Stimulated activated CD8-positive, alpha-beta memory T cell treated with anti-CD3 and anti-CD28 coated beads, Interleukin-4, amount 100 ng/mL, for 1 hour (primary cell): ENCODE measurements at places on chromosomes 7 and 10.

DNA sequence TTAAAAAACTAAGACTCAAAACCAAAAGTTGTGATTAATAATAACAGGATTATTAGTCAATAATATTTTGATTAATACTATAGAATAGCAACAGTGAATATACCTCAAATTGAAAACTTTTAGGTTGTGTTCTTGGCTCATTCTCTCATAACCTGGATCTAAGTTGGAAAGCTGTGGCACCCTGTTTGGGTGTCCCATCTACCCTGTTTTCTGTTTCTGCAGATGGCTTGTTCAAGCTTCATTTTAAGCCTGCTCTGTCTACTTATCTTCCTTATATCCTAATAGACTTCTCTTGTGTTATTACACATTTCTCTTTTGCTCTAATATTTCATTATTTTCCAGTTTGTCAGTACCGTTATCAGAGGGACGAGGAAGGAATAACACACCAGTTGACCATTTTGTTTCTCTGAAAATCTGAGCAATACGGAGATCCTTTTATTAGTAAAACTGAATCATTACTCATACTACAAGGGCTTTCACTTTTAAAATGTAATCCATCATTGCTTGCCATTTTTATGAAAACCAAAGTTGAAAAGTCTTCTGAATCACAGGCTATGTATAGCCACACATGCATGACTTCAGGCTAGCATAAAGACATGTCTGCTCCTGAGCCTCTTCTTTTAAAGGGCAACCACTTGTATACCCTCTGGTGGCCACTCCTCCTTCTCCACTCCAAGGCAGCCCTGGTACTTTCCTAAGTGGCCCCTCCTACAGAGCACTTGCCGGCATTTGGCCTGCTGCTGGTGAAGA lies 22.3 kb downstream of the COX15 start:
- DNase-seq = no peak

GRCh38 chr7:67631476-67631875 lies 634.8 kb downstream of the TYW1 start:
- no peak for DNase-seq

- no peak for DNase-seq
Observed at GRCh38 chr7:15368653-15369052, 193.2 kb downstream of the AGMO start.

GRCh38 chr10:75466886-75467285 lies 35.5 kb downstream of the LRMDA start:
- DNase-seq = no peak
